Stimulated activated CD4-positive, alpha-beta T cell treated with anti-CD3 and anti-CD28 coated beads, Interleukin-12 subunit alpha, Interleukin-12 subunit beta, amount 100 ng/mL, for 24 hours (primary cell): ENCODE measurements at places on chromosomes 11 and 22.

- no peak for DNase-seq
Observed at GRCh38 chr11:37411289-37411688, 813.3 kb upstream of the RAG2 start.

- DNase-seq = no peak
Observed at GRCh38 chr11:83722392-83723119, 436.4 kb upstream of the CCDC90B start.

- no peak for DNase-seq
Observed at GRCh38 chr11:19374151-19374569, 133.4 kb upstream of the E2F8 start.

DNA sequence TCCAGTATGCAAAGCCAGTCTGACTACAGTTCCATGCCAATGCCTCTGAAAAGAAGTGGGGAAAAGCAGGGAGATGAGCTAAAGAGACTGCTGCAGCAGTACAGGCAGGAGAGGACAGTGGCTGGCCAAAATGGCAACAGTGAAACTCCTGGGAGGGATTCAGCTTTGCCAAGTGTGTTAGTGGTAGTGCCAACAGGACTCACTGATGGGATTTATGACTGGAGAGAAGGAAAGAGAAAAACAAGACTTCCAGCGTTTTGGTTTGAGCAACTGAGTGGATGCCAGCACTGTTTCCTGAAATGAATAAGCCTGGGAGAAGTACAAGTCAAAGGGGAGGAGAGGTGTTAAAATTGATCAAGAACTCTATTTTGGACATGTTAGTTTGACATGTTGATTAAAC lies 80.9 kb downstream of the PLEKHA7 start:
- DNase-seq = no peak

- no peak for DNase-seq
Observed at GRCh38 chr11:62233730-62234129, 8.3 kb upstream of the SCGB1D2 start.

- no peak for DNase-seq
Observed at GRCh38 chr11:106997227-106997626, 21.0 kb downstream of the GUCY1A2 start.

DNA sequence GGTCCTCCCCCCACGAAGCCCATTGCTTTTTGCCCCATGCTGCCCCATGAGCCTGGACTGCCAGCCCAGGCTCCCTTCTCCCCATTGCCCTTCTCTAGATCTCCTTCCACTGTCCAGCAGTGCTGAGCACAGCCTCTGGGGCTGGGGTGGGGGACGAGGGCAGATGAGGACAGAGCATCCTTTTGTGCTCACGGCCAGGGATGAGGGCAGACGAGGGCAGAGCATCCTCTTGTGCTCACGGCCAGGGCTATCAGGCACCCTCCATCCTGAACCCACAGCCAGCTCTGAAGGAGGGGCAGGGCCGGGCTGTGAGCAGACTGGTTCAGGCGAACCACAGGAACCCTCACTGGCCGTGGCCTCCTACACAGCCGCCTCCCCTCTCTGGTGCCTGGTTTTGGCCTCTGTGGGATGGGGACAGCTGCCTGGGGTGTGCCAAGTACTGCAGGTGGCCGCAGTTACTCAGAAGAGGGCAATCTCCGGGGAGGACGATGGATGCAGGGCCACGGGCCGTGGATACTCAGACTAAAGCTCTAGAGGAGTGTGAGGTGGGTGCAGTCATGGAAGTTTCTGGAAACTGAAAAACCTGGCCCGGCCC lies 1258.8 kb downstream of the BRD1 start:
- DNase-seq = no peak
